ENCODE measurements at places on chromosomes 13 and 19. TPM values are rescaled to one million over a fixed set of nuclear protein-coding genes. Genes with fewer than 3 reads are reported as not detected.

The ZNF229 gene
- total RNA-seq = 17.6 TPM

The RXFP2 gene
- total RNA-seq = not detected

DNA sequence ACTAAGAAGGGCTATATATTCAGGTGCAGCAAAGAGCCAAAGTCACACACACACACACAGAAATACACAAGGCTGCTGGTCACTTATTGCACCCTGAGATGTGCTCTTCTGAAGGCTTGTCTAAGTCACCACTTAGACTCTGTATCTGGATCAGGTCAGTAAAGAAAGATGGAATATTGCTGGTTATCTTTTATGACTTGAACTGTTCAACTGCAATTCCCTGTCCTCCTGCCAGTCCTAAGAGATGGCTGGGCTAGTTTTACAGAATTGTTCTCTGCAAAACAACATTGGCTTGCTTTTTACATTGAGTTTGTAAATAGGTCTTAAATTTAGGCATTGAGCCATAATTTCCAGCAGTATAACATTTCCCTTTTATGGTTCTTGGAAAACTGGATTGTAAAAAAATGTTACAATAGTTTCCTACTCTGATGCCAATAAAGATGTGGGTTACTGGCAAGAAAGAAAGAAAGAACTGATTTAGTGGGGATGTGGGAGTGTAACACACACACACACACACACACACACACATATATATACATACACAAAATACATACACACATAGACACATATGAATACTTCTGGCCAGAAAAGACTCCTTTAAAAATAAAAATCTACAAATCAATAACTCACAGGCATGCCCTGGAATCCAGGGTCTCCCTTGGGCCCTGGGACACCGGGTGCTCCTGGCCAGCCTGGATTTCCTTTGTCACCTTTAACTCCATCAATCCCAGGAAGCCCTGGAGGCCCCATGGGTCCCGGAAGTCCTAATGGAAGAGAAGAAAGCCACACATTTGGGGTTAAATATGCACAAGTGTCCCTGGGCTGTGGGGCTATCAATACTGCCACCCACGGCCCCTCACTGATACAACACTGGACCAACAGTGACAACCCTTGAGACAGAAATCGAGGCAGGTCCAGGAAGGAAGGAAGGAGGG lies 137.7 kb downstream of the COL4A1 start:
- DNase-seq = no peak

- peak; percentile 53 for DNase-seq
These were observed 1134.3 kb downstream of the SLITRK1 start for GRCh38 chr13:82747958-82748357.

The DPRX gene
- not detected for total RNA-seq

DNA sequence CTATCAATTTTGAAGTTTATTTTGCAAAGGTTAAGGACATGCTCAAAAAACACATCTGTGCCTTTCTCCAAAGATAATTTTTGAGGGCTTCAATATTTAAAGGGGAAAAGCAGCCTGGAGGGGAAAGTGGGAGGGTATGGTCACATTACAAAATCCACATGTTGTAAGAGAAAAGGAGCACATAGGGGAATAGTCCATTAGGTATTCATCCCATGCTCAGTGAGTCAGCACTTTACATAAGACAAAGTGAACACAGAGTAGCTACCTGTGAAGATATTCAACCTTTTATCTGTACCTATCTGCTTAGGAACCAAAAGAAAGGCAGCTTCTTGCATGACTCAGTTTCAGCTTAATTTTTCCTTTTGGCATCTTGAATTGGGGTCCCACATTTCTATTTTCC lies 932.0 kb downstream of the SLITRK6 start:
- no peak for DNase-seq

- DNase-seq = peak; percentile 56
These were observed 299.0 kb downstream of the KLF12 start for GRCh38 chr13:73835138-73835721.

- no peak for DNase-seq
These were observed 1697.7 kb downstream of the EFNB2 start for GRCh38 chr13:104837756-104838155.

- peak; percentile 41 for DNase-seq
These were observed 22.1 kb downstream of the MYO9B start for GRCh38 chr19:17097593-17098126.

DNA sequence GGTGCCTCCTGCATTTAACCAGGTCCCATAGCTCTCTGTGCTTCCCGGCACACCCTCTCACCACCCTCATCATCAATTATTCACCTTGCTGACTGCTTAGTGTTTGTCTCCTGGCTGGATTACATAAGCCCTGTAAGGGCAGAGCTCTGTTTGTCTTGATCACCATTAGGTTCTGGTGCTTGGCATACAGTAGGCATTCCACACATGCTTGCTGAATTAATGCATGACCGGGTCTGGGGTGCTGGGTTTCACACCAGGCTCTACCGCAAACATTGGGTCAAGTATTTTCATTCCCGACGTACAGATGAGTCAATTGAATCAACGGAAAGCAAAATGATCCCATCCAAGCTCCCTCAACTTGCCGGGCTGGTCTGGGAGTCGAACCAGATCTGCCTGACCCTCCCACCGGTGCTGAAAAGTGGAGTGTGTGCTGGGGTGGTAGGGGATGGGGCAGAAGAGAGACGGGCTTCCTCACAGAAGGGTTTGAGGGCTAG lies 28.5 kb downstream of the VAV1 start:
- DNase-seq = peak; percentile 38

The ZNF613 gene
- 7.8 TPM for total RNA-seq

The PVR gene
- total RNA-seq = 93.0 TPM

GRCh38 chr13:96967248-96967745 lies 27.0 kb downstream of the OXGR1 start:
- no peak for DNase-seq

The CYP2F1 gene
- total RNA-seq = not detected
